ENCODE measurements at places on chromosomes 2 and 18.

DNA sequence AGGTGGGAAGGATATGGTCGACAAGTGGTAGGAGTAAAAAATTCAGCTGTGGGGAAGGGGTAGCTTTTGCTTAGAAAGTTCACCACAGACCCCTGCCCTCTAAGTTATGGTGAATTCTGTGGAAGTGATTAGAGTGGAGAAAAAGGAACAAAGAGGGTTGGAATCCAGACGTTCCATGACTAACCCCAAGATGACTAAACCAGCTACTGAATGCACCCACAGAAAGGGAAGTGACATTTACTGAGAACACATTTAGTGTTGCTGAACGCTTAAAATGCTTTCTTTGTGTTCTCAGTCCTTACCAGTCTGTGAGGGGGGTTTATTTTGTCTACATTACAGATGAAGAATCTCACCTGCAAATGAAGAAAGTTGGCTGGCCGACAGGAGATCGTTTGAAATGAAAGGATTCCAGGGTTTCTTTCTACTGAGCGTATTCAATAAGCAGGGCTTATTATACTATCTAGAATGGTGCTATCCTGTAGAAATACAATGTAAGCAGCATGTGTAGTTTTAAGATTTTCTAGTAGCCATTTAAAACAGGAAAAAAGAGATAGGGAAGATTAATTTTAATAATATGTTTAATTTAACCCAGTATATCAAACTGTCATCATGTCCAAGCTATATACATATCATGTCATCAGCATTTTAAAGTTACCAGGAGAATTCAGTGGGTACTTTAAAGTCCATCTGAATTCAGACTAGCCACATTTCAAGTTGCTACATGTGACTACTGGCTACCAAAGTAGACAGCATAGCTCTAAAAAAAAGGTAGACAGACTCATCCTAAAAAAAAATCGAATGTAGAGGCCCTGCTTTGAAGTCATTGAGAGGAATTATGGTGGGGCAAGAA, 60.1 kb downstream of the LIMS1 start:
- DNase-seq = peak; percentile 87

GRCh38 chr2:8750221-8750620, 68.4 kb downstream of the ID2 start:
- no peak for DNase-seq

DNA sequence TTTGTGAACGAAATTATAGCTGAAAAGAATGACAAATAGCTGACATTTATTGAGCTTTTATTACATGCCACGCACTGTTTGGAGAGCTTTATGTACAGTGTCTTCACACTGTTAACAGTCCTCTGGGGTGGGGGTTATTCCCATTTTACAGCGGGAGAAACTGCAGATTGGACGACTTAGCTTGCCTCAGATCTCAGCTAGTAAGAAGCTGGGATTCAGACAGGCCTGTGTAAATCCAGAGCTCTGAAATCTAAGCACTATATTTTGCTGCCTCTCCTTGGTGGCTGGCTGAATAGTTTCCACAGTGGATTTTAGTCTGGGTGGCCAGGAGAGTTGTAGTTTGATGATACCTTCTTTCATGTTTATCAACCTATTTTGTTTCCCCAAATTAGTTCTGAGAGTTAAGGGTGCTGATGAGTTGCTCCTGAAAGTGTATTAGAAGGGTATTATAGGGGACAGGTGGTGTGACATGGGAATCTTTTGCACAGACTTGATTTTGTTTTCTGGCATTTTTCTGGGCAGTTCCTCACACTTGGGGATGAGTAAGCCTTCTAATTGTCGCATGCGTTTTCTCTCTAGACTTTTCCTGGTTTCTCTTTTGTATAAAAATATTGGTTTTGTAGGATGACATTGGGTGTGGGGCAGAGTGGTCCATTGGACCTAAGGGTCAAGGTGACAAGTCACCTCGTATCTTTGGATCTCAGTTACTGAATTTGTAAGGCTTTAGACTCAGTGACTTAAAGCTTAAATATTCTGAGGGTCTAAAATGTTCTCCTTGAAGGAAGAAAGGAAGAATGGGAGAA, 1.5 kb downstream of the ACSL3 start:
- DNase-seq = peak; percentile 24

DNA sequence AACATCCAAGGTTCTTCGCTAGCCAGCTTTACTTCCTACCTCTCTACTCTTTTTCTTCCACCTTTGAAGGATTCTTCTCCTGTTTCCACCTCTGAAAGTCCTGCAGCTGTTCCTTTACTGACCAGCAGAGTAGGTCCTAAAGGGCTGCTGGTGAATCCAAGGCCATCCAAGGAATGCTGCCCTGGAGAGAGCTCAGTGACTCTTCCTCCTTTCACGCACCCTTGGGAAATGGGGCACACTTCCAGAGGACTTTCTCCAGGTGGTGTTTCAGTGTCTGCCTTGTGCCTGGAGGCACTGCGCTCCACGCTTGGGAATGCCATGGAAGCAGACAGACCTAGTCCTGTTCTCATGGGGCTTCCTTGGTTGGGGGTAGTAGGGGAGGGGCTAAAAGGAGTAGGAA, 45.4 kb downstream of the SLC16A14 start:
- DNase-seq = no peak

DNA sequence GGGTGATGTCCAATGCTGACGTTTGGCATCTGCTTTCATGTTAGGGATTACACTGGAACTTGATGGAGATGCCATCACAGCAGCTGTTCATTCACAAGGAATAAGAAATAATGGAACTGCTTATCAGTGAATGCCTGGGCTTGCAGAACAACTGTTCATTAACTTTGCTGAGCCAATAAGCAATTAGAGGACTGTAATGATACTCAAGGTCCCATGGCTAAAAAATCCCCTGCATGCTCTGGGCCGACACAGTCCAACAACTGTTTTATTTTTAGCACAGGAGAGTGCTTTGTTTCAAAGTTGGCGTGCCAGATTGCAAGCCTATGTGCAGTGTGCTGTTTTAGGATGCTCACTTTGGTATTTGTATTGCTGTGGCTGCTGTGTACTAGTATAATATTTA, 408.0 kb upstream of the RGPD4 start:
- DNase-seq = no peak

DNA sequence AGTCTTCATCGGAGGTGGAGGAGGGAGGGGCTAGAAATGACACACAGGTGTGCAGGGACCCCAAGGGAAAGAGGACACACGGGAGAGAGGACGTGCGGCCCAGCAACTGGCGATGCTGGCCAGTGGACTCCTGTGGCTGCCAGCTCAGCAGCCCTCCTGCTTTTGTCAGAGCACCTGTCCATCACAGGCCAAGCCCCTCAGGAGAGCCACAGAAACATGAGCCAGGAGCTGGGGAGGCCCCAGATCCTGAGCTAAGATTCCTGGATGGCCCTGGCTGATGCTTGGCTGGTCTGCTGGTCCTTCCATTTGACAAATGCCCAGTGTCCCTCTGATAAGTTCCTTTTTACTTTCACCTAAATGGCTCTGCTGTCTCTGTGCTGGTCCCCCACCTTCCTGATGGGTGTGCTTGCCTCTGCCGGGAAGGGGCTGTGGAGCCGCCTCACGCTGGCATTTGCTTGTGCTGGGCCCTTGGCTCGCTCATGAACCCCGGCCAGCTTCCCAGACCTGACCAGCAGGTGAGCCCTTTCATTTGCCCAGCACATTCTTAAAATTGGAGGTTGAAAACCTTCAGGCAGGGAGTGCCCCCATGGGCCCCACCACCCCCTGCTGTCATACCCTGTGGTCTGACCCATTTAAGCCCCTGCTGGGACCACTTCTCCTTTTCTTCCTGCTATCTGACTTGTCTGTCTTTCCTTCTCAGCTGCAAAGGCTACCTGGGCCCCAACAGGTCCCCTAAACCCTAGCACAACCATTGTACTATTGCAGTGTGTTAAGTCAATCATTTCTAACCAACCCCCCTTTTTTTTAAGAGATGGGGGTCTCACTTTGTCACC, 37.3 kb downstream of the CYP27C1 start:
- no peak for DNase-seq

DNA sequence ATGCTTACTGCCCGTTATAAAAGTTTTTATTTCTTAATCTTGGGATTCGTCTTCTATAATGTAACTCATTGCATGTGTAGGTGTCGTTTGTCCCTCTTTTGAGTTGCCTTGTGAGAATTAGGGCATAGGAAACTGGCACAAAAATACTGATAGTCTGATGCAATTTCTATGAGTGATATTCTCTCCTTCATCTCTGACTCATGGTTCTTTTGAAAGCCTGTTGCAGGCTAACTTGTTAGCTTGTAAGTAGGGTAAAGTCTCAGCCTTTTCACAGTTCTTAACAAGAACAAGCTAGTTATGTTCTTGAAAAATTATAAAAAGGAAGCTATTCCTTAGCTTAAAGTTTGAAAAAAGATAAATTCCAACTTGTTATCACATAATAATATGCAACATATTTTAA, 1085.4 kb upstream of the NRXN1 start:
- no peak for DNase-seq

- DNase-seq = no peak
Observed at GRCh38 chr18:6807515-6808257, 78.2 kb downstream of the ARHGAP28 start.

DNA sequence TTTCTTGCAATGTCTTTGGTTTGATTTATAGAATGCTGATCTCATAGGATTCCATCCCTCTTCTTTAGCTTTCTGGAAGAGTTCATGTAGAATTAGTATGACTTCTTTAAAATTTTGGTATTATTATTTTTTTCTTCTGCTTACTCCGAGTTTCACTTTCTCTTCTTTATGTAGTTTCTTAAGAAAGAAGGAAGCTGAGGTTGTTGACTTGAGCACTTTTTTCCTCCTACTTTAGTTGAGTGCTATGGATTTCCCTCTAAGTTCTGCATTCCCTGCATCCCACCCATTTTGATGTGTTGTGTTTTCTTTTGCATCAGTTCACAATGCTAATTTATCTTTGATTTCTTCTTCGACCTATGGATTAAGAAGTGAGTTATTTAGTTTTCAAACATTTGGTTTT, 78.9 kb upstream of the SPRED2 start:
- DNase-seq = peak; percentile 20

- no peak for DNase-seq
Observed at GRCh38 chr2:240792629-240793312, 27.2 kb downstream of the KIF1A start.

Data from inflammatory macrophage (primary cell).